ENCODE measurements at places on chromosomes 3 and 15.
A peak's percentile ranks its signal among the peaks of the same experiment; 100 is the strongest.

DNA sequence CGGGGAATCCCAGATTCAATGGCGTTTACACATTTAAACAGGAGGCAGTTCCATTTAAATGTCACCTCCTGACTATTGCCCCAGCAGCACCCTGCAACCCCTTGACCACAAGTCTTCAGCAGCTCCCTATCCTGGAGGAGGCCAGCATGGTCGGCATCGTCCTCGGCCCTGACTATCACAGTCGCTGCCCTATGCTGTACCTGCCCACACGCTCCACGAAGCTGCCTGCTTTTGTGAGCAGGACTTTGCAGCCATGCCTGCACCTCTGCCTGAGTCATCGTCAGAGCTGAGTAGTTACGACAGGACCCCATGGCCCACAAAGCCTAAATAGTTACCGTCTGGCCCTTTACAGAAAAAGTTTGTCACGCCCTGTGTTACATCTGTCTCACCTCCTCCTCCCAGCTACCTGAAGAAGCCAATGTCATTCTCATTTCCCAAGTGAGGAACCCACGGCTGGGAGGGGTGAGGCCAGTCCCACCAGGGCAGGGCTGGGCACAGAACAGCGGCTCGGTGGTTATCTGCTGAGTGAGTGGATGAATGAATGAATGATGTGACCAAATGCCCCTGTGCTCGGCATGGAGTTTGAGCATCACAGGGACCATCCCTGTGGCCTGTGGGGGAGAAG, 47.8 kb upstream of the IQSEC1 start:
- no peak for DNase-seq

DNA sequence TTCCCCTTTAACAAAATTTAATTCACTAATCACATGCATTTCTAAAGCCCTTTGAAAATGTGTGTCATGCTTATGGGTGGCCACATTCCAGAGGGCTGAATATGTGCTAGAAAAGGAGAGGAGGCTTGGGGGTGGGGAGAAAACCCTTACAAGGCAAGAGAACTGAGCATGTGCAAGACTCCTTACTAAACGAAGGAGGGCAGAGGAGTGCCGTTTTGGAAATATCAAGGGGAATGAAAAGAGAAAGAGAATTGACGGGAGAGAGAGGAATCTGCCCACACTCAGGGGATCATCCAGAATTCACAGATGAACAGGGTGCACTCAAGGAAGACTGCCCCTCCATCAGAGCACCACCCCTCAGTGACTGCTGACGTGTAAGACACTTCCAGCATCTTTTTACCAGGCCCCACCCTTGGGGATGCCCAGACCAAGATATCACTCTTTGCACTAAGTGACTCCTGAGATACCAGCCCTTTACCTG, 37.9 kb upstream of the TSC22D2 start:
- DNase-seq = no peak

DNA sequence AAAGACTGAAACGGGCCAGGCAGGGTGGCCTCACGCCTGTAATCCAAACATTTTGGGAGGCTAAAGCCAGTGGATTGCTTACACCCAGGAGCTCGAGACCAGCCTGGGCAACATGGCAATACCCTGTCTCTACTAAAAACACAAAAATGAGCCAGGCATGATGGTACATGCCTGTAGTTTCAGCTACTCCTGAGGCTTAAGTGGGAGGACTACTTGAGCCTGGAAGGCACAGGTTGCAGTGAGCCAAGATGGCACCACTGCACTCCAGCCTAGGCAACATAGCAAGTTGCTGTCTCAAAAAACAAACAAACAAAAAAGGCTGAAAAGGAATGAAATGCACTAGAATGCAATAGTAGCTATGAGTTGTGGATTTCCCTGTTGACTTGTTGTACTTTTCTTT, 94.7 kb downstream of the STAG1 start:
- no peak for DNase-seq

GRCh38 chr3:11651900-11652299, 8.2 kb upstream of the VGLL4 start:
- no peak for DNase-seq

GRCh38 chr3:77459926-77460325, 420.0 kb downstream of the ROBO2 start:
- no peak for DNase-seq

DNA sequence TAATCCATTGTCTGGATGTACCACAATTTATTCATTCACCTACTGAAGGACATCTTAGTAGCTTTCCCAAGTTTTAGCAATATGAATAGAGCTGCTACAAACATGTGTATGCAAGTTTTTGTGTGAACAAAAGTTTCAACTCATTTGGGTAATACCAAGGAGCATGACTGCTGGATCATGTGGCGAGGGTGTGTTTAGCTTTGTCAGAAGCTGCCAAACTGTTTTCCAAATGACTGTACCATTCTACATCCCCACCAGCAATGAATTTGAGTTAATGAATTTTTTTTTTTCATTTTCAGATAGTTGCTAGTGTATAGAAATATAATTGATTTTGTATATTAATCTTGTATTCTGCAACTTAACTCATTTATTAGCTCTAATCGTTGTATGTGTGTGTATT, 20.0 kb upstream of the ELP6 start:
- no peak for DNase-seq

DNA sequence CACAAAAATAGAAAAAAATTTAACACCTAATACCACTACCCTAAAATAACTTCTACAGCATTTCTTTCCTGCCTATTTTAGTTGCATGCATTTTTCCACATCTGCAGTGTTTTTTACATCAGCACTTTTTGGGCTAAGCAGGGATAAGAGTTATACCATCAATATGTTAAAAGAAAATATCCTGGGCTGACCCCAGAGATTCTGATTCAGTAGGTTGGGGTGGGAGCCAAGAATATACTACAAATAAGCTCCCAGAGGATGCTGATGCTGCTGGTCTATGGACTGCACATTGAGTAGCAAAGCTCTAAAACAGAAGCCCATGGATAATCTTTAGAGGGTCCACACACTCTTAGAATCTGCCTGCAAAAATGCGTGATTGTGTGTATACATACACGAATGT, 14.8 kb downstream of the FYCO1 start:
- DNase-seq = no peak

DNA sequence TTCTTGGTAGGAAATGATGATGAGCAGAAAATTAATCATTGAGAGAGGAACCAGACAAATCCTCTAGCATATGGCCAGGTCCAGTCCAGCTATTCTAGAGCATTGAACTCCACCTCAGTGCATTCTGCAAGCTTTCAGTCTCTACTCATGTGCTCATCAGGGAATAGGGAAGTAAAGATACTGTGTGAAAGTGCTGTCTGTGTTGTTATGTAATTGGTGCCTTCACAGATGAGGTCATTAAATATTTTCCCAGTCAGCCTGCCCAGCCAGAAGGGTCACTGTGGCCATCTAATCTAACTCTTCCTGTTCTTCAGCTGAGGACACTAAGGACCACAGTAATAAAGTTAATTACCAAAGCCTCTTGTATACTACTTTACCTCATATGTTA, 28.2 kb downstream of the C3orf62 start:
- DNase-seq = no peak

DNA sequence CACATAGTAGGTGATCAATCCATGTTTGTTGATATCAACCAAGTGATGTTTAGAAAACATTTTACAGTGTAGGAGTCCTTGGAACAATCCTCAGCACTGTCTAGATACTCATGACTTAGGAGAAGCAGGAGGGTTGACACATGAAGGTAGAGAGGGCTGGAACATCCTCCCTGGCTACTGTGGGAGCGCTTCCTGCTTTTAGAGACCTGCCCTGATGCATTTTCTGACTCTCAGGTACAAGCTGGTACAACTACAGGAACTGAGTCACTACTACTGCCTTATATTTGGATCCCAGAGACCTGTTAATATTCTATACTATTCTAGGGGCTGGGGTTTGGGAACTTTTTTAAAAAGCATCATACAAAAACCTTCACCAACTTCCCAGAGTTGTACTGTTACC, 20.1 kb downstream of the GPR156 start:
- DNase-seq = no peak

DNA sequence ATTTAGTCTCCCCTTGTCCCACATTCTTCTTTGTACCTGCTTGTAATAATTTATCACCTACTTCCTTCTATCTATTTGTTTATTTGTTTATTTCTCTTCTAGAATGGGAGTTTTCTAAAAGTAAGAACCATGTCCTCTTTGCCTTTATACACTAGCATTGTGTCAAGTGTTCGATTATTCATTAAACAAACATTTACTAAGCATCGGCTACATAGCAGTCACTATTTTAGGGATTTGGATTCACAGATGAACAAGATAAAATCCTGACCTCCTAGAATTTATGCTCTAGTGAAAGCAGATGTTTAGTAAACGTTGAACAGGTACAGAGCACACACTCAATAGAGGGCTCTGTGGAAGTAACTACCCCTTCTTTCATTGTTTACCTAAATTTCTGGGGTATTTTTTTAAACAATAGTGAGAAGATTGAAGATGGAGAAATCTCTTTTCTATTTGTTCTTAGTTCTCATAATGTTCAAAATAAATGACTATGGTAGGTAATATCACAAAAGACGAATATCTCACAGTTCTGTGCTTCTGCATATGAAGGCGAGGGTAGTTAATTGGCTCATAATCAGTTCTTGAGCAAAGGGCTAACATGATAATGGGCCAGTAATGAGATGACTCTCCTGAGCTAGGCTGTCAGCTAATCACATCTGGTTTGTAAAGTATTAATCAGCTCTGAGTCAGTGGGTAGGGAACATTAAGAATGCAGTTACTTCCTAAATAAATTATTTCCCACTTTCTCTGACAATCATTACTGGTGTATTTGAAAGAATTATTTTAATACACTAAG, 111.9 kb downstream of the SLC9A9 start:
- no peak for DNase-seq

DNA sequence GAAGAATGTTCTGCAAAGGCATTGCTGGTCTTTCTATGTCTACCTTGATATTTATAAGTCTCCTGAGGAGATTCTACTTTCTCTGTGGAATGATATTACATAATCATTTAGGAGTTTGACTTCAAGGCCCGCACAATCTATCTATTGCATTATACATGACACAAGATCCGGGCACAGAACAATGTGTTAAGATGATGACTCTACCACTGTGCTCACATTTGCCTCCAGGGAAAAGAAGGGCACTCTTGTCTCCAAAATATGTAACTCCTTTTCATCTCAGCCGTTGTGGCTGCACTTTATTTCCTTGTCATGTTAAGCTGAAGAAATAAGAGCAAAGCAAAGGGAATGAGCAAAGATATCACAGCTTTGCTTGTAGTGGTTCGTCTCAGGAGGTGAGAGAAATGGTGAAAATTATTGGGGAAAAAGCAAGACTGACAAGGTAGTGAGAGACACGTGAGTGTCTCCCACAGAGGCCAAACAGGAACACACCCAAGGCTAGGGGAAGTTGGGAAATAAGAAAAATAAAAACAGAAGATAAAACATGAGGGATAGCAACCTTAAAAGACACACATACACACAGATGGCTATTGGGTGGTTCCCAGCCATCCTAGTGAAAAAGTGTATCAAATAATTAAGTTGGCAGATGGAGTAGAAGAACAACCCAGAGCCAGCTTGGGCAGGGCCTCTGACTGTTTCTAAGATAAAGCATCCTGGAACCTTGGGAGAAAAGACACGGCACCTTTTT, 184.3 kb downstream of the P3H2 start:
- no peak for DNase-seq

- DNase-seq = no peak
Observed at GRCh38 chr3:49556500-49557275, 2.4 kb downstream of the BSN start.

DNA sequence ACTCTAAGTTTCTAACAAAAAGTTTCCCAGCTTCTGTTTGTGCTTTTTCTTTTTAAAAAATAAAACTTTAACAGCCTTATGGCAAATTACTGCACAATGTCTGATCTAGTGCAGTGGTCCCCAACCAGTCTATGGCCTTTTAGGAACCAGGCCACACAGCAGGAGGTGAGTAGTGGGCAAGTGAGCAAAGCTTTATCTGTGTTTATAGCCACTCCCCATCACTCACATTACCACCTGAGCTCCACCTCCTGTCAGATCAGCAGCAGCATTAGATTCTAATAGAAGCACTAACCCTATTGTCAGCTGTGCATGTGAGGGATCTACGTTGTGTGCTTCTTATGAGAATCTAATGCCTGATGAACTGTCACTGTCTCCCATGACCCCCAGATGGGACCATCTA, 5.6 kb downstream of the MKRN2 start:
- DNase-seq = no peak

DNA sequence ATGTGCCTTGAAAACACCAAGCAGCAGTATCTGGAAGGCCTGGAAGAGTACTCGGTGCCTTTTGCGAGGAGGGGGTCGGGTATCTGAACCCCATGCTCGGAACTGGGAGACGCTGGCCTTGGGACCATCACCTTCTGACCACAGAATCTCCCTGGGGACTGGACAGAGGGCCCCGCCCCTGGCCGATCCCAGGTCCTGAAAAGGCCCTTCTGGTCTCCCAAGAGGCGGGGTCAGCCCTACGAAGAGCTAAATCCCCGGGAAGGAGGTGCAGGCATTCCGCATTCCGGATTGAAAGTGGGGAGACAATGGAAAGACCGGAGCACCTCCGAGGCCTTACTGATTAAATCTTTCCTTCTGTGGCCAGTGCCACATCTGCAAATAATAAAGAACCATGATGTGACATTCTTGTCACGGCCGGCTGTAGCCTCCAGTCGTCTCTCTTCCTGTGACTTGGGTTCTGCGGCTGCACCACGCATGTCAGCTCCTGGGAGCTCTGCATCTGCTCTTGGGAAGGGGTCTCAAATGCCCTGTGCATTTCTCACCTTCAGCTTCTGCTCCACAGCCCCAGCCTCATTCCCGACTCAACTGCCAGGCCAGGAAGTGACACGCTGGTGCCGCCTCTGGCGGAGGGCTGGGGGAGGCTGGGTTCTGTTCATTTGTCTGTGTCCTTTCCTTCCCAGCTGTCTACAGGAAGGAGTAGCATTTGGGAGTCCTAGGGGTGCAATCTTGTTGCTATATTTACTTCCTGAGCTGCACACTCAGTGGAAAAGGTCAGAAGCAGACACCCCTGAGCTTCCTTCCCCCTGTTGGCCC, 173.5 kb downstream of the KLF13 start:
- DNase-seq = no peak

DNA sequence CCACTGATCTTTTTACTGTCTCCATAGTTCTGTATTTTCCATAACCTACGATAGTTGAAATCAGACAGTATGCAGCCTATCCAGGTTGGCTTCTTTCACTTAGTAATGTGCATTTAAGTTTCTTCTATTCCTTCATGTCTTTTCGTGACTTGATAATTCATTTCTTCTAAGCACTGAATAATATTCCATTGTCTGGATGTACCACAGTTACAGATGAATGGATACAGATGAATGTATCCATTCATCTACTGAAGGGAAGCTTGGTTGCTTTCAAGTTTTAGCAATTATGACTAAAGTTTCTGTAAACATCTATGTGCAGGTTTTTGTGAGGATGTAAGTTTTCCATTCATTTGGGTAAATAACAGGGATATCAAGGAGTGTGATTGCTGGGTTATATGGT, 124.8 kb downstream of the NSUN3 start:
- no peak for DNase-seq

- peak; percentile 6 for DNase-seq
Observed at GRCh38 chr3:109023656-109024254, 70.1 kb upstream of the GUCA1C start.

DNA sequence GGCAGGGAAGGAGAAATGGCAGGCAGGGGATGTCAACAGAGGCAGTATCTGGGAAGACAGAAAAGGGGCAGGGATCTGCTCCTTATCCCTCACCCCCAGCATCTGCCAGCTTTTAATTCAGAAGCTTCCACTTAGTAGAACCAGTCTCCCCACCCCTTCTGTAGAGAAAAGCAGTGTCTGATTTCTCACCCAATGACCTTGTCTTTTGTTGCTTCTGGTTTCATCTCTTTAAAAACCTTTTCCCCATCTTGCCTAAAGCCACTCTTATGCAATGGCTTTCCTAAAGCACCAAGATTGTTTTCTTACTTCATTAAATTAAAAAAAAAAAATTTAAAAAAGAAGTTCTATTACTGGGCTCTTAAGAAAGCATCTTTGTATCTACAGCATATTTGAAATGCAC, 27.8 kb downstream of the ARHGEF3 start:
- no peak for DNase-seq
